ENCODE measurements at places on chromosomes 3 and 15.

GRCh38 chr15:100668348-100668745 is 66.0 kb downstream of the ASB7 start:
- H3K27ac ChIP-seq = no peak overlapping the region
- H3K4me1 ChIP-seq = peaks cover 4% of the 10 kb centered on the region
- peaks cover 6% of the 10 kb centered on the region for H3K27me3 ChIP-seq
- no peak overlapping the region for H3K4me3 ChIP-seq

- no peaks in the 10 kb centered on the region for H3K36me3 ChIP-seq
- no peaks in the 10 kb centered on the region for H3K27me3 ChIP-seq
- DNase-seq = no peak
- no peak overlapping the region for H3K4me3 ChIP-seq
- H3K4me1 ChIP-seq = no peaks in the 10 kb centered on the region
Observed at GRCh38 chr3:182201456-182202168, 489.9 kb downstream of the SOX2 start.

DNA sequence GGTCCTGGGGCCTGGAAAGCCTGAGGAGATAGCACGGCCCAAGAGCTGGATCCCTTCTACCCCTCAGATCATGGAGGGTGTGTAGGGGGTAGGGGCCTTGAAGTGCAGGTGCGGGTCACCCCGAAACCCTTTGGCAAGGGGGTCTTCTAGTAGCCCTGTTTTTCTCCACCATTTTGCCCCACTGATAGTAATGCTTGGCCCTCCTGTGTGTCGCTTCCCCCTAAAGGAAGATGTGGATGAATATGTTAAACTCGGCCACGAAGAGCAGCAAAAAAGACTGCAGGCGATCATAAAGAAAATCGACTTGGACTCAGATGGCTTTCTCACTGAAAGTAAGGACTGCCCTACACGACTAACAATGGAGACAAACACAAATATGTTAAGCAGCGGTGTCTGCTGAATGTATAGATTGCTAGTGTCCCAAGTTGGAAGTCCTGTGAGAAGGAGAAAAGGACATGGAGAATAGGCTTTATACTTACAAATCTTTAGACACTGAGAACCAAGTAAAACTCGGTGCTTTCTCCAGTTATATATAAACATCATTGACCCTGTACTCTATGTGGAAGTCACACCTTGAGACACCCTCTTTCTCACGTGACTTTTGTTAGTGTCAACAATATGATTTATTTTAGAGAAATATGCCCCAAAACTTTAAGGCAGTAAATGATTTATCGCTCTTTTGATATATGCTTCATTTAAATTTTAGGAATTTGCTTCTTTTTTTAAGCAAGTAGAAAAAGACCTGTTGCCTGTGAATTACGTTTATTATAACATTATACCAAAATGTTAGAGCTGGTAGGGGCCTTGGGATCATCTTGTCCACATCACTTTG is 802 bp downstream of the RCN2 start:
- DNase-seq = no peak
- H3K27ac ChIP-seq = peak overlapping the region; percentile 96
- no peaks in the 10 kb centered on the region for H3K27me3 ChIP-seq

- no peaks in the 10 kb centered on the region for H3K36me3 ChIP-seq
- no peak overlapping the region for H3K27ac ChIP-seq
- DNase-seq = no peak
- peaks cover 33% of the 10 kb centered on the region for H3K4me1 ChIP-seq
- H3K4me3 ChIP-seq = peak overlapping the region; percentile 68
- H3K27me3 ChIP-seq = peaks cover 43% of the 10 kb centered on the region
Observed at GRCh38 chr15:45112591-45113379, 1.2 kb downstream of the DUOX2 start.

DNA sequence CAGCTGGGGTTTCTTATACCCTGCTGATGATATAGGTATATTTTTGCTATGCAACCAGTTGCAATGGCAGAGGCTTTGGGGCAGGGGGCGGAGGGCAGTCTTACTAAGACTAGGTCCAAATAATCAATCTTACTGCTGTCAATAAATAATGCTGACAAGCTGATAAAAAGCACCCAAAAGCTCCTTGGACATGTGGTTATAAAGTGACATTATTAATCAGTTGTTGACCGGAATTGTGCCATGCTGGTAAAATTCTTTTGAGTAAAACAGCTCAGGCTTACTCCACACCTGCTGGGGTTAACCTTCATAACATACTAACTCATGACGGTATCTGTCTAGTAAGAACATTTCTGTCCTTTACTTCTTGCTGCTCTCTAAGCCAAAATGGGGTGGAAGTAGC is 101.9 kb downstream of the CHST2 start:
- no peak overlapping the region for H3K4me3 ChIP-seq
- H3K27ac ChIP-seq = peak overlapping the region; percentile 25
- no peak for DNase-seq

DNA sequence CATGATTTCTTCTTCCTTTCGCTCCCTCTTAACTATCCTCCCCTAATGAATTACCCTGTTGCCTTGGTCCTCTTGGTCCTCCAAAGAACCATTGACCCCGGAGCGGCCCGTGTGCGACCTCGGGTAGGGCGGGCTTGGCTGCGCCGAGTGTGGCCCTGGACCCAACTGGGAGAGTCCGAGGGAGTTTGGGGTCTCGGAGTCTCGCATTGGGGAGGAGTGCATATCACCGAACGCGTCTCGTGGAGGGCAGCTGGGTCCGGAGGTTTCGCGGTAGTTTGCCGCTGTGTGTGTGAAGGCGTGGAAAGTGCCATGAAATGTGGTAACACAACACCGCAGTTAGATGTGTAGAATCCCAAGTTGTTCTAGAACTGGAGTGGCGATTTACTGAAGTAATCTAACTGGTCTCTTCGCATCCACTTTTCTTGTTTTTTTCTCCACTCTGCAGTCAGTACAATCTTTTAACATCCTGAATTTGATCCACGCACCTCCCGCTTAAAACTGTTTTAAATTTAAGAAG is 363 bp downstream of the GTF2E1 start:
- no peak for DNase-seq
- no peaks in the 10 kb centered on the region for H3K27me3 ChIP-seq
- H3K4me1 ChIP-seq = peaks cover 23% of the 10 kb centered on the region
- H3K36me3 ChIP-seq = no peaks in the 10 kb centered on the region
- peak overlapping the region; percentile 99 for H3K27ac ChIP-seq
- peak overlapping the region; percentile 90 for H3K4me3 ChIP-seq

DNA sequence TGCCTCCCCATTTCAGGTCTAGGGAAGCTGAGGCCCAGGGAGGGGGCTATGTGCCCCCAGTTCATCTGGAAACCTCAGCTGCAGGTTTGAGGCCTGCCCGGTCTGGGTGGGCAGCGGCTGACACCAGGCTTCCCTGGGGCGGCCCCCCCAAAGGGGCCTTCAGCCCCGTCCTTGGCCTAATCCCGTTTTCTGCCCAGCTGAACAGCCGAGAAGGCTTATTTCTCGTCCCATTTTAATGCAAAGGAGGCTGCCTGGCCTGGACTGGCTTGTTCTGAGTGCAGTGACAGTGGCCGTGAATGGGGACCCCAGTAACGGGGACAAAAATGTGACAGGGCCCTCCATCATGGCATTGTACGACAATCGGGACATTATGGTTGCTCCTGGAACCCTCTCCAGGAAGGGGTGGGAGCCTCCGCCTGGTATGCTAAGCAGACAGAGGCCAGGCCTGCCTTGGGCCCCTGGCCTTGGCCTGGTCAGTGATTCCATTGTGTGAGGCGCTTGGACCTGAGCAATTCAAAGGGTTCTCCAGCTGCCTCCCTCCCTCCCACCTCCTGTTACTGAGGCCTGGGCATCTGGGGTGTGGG is 93.9 kb downstream of the WNT7A start:
- no peaks in the 10 kb centered on the region for H3K36me3 ChIP-seq
- DNase-seq = no peak
- H3K4me1 ChIP-seq = no peaks in the 10 kb centered on the region
- H3K4me3 ChIP-seq = no peak overlapping the region

- no peak for DNase-seq
- no peak overlapping the region for H3K27ac ChIP-seq
- no peaks in the 10 kb centered on the region for H3K27me3 ChIP-seq
- peaks cover 2% of the 10 kb centered on the region for H3K36me3 ChIP-seq
- peaks cover 10% of the 10 kb centered on the region for H3K4me1 ChIP-seq
Observed at GRCh38 chr3:193884027-193884426, 251.9 kb upstream of the HES1 start.

- no peak for DNase-seq
- H3K27me3 ChIP-seq = no peaks in the 10 kb centered on the region
- no peak overlapping the region for H3K27ac ChIP-seq
- H3K4me3 ChIP-seq = no peak overlapping the region
Observed at GRCh38 chr3:85432081-85432480, 473.3 kb downstream of the CADM2 start.

DNA sequence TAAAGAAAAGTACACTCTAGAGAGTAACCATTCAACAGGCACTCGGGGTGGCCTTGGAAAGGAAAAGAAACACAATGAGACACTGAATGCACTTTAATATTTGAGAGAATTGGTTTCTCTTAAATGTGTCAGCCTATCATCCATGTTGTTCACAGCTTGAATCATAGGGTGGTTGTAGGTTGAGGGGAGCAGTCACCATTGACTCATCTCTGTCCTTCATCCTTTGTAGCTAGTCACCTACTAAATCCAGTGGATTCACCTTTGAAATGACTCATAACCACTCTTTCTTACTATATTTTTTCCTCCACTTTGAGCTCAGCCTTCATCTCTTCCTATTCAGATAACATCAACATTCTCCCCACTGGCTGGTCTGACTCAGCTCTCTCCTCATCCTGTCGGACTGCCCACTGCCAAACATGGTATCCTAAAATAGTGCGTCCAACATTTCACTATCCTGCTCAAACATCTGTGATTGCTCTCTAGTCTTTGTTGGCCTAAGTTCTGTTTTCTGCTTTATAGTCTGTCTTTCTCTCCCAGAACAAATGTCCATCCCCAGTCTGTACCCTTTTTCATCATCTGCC is 182.7 kb upstream of the GADL1 start:
- no peak overlapping the region for H3K4me3 ChIP-seq
- DNase-seq = no peak
- peaks cover 7% of the 10 kb centered on the region for H3K27me3 ChIP-seq
- H3K4me1 ChIP-seq = no peaks in the 10 kb centered on the region

DNA sequence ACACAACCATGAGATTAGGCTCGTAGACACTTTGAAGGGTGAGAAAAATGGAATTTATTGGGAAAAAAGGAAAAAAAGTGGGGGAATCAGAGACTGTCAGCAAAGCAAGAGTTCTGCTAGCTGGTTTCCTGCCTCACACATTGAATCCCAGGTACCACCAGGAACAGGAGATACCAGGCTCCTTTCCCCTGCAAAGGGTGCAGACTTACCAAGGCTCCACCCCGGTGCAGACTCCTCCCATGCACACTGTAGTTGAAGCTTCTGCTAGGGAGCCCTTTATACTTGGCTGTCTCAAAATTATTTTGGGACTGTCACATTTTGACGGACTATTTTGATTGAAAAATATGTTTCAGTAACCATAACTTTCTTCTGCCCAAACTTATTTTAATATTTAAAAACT is 819.9 kb upstream of the GBE1 start:
- H3K36me3 ChIP-seq = no peaks in the 10 kb centered on the region
- no peaks in the 10 kb centered on the region for H3K27me3 ChIP-seq
- H3K27ac ChIP-seq = no peak overlapping the region
- no peak for DNase-seq

DNA sequence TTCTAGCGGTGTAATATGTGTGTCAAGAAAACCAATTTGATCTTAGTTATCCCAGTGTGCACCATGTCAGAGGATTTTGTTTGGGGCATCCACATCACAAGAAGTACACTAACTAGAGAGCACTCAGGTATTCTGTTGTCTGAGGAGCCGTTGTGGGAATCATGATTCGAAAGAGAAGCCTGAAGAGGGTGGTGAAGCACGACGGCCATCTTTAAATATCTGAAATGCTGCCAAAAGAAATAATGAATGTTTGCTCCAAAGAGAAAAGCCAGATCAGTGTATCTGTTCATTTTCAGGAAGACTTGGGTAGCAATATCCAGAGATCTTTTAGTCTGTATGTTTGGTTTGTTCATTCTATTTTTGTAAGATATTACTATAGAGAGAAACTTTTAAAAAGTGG is 180.7 kb downstream of the KLHL25 start:
- H3K27ac ChIP-seq = peak overlapping the region; percentile 59
- no peak for DNase-seq
- no peaks in the 10 kb centered on the region for H3K27me3 ChIP-seq
- peaks cover 16% of the 10 kb centered on the region for H3K4me1 ChIP-seq
- H3K4me3 ChIP-seq = no peak overlapping the region
- peaks cover 12% of the 10 kb centered on the region for H3K36me3 ChIP-seq

GRCh38 chr3:14360123-14360881 is 42.1 kb upstream of the SLC6A6 start:
- H3K36me3 ChIP-seq = no peaks in the 10 kb centered on the region
- DNase-seq = no peak
- H3K4me3 ChIP-seq = no peak overlapping the region
- peaks cover 13% of the 10 kb centered on the region for H3K27me3 ChIP-seq

- no peak overlapping the region for H3K4me3 ChIP-seq
- no peaks in the 10 kb centered on the region for H3K27me3 ChIP-seq
- peaks cover 15% of the 10 kb centered on the region for H3K4me1 ChIP-seq
- no peak overlapping the region for H3K27ac ChIP-seq
Observed at GRCh38 chr3:143821862-143822261, 26.4 kb downstream of the SLC9A9 start.

GRCh38 chr15:41827290-41827879 is 507 bp upstream of the JMJD7 start:
- H3K4me3 ChIP-seq = peak overlapping the region; percentile 98
- peak; percentile 15 for DNase-seq
- H3K36me3 ChIP-seq = peaks cover 2% of the 10 kb centered on the region
- H3K4me1 ChIP-seq = peaks cover 16% of the 10 kb centered on the region
- H3K27ac ChIP-seq = peak overlapping the region; percentile 82

DNA sequence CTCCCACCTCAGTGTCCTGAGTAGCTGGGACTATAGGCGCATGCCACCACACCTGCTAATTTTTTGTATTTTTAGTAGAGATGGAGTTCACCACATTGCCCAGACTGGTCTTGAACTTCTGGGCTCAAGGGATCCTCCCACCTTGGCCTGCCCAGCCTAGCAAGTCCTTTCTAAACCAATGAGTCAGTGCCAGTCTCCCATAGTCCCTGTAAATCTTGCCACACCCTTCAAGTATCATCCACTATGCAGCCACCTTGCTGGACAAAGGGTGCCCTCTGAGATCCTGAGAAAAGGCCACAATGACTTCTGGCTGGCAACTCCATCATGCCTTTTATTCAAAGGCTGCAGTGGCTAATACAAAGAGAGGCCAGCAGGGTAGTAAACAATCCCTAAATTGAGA is 184.0 kb downstream of the ABHD5 start:
- H3K27me3 ChIP-seq = peaks cover 16% of the 10 kb centered on the region
- no peak overlapping the region for H3K27ac ChIP-seq
- no peaks in the 10 kb centered on the region for H3K36me3 ChIP-seq
- no peak for DNase-seq

- no peak for DNase-seq
- H3K36me3 ChIP-seq = no peaks in the 10 kb centered on the region
- peaks cover 4% of the 10 kb centered on the region for H3K27me3 ChIP-seq
- no peaks in the 10 kb centered on the region for H3K4me1 ChIP-seq
- H3K4me3 ChIP-seq = no peak overlapping the region
Observed at GRCh38 chr3:28077572-28077971, 163.8 kb upstream of the CMC1 start.

- DNase-seq = no peak
- no peak overlapping the region for H3K4me3 ChIP-seq
- H3K27me3 ChIP-seq = peaks cover 4% of the 10 kb centered on the region
Observed at GRCh38 chr3:113262304-113262665, 50.9 kb downstream of the BOC start.

GRCh38 chr3:182308328-182308727 is 485.0 kb upstream of the ATP11B start:
- no peaks in the 10 kb centered on the region for H3K27me3 ChIP-seq
- no peaks in the 10 kb centered on the region for H3K4me1 ChIP-seq
- H3K36me3 ChIP-seq = no peaks in the 10 kb centered on the region
- H3K27ac ChIP-seq = no peak overlapping the region
- H3K4me3 ChIP-seq = no peak overlapping the region
